ENCODE measurements at places on chromosomes 6 and 20. TPM values are rescaled to one million over a fixed set of nuclear protein-coding genes. Genes with fewer than 3 reads are reported as not detected.

The BCL2L1 gene
- 126 TPM for total RNA-seq

The OR14J1 gene
- total RNA-seq: not detected

The SLC29A1 gene
- total RNA-seq: 36.2 TPM

The SIRPB2 gene
- total RNA-seq: 32.2 TPM

The SLC22A1 gene
- total RNA-seq: 2.6 TPM

DNA sequence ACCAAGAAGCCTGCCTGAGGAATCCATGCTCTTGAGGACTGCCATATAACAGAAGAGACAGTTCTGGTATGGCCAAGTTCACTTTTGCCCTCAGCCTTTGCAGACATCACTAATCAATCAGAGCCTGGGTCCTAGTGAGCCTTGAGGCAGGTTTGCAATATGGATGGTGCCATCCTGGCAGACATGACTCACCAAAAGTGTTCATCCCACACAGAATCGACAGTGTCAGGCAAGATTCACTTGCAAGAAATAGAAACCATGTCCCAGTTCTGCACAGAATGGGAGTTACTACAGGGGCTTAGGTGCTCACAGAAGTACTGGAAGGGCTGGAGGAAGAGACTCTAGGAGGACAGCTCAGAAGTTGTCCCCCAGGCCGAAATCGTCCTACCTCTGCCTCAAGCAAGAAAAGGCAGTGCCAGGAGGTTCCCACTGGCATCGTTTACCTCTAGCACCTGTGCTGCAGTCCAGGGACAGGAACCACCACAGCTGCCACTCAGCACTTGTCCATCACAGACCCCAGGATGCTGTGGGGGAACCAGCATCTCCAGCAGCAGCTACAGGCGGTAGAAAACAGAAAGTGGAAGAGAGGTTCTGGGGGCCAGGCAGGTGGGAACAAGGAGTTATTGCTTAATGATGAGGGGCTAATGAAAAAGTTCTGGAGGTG, 42.6 kb upstream of the PHACTR3 start:
- peaks cover 18% of the 10 kb centered on the region for H3K27me3 ChIP-seq
- H3K27ac ChIP-seq: no peak overlapping the region
- no peak overlapping the region for H3K4me3 ChIP-seq
- H3K36me3 ChIP-seq: no peaks in the 10 kb centered on the region
- no peaks in the 10 kb centered on the region for H3K4me1 ChIP-seq

DNA sequence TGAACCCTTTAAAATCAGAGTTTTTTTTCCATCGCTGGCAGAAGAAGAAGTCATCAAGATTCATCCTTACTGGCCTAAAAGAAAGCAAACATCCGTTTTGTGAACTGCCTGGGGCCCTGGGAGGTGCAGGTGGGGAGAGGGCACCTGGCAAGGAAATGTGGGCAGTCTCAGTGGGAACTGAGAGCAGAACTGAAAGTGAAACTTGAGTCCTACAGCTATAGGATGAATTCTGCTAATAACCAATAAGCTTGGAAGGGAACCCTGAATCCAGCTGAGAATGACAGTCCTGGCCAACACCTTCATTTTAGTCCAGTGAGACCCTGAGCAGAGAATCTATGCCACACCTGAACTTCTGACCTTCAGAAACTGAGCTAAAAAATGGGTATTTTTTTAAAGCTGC, 130.1 kb upstream of the ASCC3 start:
- H3K4me3 ChIP-seq: no peak overlapping the region
- H3K36me3 ChIP-seq: no peaks in the 10 kb centered on the region
- H3K27me3 ChIP-seq: no peaks in the 10 kb centered on the region
- H3K27ac ChIP-seq: no peak overlapping the region

DNA sequence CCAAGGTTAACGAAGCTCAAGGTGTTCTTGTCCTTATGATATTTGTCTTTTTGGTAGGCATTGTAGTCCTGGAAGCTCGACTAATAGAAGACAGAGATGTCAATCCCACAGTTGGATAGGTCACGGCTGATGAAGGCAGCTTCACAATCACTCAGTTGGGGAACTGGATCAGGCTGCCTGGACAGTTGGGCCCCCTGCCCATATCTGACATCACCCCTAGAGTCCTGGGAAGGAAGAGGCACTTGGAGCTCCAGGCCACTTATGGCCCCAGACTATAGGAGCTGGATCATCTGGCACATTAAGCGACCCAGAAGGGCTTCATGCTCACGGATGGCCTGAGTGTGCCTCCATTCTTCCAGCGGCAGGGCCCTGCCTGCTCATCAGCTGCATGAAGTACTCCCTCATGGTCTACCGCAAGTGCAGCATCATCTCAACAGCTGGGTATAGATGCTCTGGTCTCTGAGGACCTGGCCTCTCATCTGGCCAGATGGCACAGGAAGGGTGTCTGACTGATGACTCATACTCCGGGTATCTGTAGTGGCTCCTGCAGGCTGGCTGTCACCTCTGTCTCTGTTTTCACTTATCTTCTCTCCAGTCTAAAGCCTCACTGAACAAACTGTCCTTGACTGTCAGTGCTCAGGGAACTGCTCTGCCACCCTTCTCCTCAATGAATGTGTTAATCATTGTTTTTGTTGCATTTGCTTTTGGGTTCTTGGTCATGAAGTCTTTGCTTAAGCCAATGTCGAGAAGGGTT, 29.2 kb upstream of the SSR1 start:
- no peaks in the 10 kb centered on the region for H3K4me1 ChIP-seq
- H3K36me3 ChIP-seq: no peaks in the 10 kb centered on the region
- DNase-seq: no peak
- H3K27ac ChIP-seq: no peak overlapping the region

DNA sequence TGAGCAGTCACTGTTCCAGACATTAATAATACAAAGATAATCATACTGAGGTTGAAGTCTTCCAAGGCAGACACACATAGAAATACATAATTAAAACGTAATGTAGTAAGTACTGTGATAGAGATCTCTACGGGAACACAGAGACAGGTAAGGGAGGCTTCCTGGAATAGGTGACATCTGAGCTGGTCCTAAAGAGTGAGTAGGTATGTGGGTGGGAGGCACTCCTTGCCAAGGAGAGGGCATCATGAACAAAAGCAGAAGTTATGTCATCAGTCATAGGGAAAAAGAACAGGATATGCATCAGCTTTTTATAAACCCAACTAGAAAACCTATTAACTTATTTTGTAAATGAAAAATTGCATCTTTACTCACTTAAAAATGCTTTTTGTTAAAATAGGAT, 110.0 kb downstream of the MAP7 start:
- H3K4me3 ChIP-seq: no peak overlapping the region
- no peaks in the 10 kb centered on the region for H3K4me1 ChIP-seq
- no peak for DNase-seq
- no peaks in the 10 kb centered on the region for H3K27me3 ChIP-seq
- H3K27ac ChIP-seq: peak overlapping the region; percentile 32

DNA sequence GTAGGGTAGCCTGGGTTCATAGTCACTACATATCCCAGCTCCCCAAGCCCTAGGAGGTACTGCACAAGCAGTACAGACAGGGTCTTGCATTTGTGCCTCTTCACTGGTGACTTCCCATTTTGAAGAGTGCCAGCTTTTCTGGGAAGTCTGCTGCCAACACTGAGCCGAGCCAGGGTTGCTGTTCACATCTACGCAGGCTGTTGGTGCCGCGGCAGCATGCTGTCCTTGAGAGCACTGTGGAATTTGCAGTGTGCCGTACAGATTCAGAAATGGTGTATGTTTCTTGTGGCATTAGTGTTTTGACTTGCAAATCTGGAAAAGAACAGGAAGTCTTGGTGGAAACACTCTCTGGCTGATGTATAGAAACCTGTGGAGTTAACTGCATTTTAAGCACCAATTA, 67.5 kb downstream of the JARID2 start:
- peak; percentile 56 for DNase-seq
- H3K27ac ChIP-seq: no peak overlapping the region
- H3K4me1 ChIP-seq: peaks cover 41% of the 10 kb centered on the region
- H3K4me3 ChIP-seq: no peak overlapping the region
- no peaks in the 10 kb centered on the region for H3K27me3 ChIP-seq

GRCh38 chr6:114053791-114054190, 82.8 kb upstream of the HDAC2 start:
- H3K36me3 ChIP-seq: no peaks in the 10 kb centered on the region
- no peaks in the 10 kb centered on the region for H3K4me1 ChIP-seq
- DNase-seq: no peak
- no peak overlapping the region for H3K4me3 ChIP-seq
- H3K27ac ChIP-seq: no peak overlapping the region
- no peaks in the 10 kb centered on the region for H3K27me3 ChIP-seq

- no peak for DNase-seq
- H3K27ac ChIP-seq: no peak overlapping the region
- no peak overlapping the region for H3K4me3 ChIP-seq
- peaks cover 28% of the 10 kb centered on the region for H3K4me1 ChIP-seq
- no peaks in the 10 kb centered on the region for H3K27me3 ChIP-seq
Measured at GRCh38 chr20:50594591-50595432, 84.6 kb downstream of the PTPN1 start.

GRCh38 chr6:44151348-44152108, 7.1 kb upstream of the CAPN11 start:
- peaks cover 4% of the 10 kb centered on the region for H3K4me1 ChIP-seq
- peak; percentile 87 for DNase-seq
- no peak overlapping the region for H3K4me3 ChIP-seq
- no peaks in the 10 kb centered on the region for H3K27me3 ChIP-seq
